ENCODE measurements at places on chromosomes 1 and 21.

DNA sequence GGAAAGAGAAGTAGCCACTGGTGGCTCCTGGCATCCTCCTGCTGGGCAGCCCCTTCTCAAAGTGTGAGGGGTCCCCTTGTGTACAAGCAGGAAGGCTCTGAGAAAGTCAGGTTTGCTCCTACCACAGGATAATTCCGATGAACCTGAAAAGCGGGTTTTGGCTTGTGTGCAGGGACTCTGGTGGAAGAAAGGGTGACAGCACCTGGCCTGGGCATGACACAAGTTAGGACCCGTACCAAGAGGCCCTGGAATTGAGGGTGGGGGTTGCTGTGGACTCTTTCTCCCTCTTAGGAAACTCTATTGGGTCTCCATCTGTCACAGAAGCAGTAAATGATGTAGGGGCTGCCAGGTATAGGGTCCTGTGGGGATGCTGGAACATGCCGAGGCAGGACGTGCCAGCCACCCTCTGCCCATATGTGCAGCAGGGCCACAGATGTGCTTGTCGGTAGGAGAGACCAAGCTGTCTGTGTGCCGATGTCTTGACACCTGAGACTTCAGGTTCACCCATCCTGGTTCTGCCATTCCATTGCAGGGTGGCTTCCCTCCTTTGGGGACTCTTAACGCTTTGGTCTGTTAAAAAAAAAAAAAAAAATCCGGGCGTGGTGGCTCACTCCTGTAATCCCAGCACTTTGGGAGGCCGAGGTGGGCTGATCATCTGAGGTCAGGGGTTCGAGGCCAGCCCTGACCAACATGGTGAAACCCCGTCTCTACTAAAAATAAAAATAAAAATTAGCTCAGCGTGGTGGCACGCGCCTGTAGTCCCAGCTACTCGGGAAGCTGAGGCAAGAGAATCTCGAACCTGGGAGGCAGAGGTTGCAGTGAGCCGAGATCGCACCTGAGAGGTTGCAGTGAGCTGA, 9.8 kb downstream of the C1orf35 start:
- DNase-seq = no peak

- DNase-seq = no peak
These were observed 48.2 kb downstream of the HHAT start for GRCh38 chr1:210376836-210377372.

- DNase-seq = no peak
These were observed 24.7 kb downstream of the VAMP4 start for GRCh38 chr1:171717062-171717718.

GRCh38 chr1:47568763-47569162, 130.9 kb downstream of the FOXD2 start:
- no peak for DNase-seq

GRCh38 chr1:201984446-201984845, 2.0 kb downstream of the RNPEP start:
- DNase-seq = no peak

DNA sequence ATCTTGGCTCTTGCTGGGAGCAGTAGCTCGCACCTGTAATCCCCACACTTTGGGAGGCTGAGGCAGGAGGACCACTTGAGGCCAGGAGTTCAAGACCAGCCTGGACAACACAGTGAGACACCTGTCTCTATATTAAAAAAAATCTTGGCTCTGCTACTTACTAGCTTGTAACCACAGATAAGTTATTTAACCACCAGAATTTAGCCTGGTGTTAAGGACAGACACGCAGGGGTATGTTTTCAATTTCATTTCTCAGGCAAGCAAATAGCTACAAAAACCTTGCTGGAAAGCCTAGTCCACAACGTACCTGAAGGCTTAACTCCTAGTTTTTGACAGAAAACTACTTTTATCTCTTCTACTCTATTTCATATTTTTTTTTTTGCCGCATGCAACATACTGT, 24.8 kb upstream of the GFI1 start:
- DNase-seq = no peak

- no peak for DNase-seq
These were observed 5.2 kb upstream of the NGF start for GRCh38 chr1:115343200-115343737.

GRCh38 chr1:156517748-156518147, 17.2 kb upstream of the MEF2D start:
- DNase-seq = no peak

GRCh38 chr1:40353082-40353481, 20.4 kb upstream of the SMAP2 start:
- DNase-seq = no peak

DNA sequence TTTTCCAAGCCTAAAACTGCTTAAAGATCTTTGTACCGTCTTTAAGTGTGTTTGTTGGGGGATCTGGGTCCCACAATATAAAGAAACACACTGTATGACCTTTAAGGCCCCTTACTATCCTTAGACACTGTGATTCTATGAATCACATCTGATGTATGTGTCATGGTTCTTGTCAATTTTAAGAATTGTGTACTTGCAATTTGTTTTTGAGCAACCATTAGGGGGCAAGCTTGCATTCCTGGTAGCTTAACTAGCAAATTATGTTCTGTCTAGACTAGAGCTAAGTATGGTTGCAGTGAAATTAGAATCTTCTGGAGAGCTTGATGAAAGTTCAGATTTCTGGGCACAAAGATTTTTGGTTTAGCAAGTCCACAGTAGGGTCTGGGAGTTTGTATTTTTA, 219.5 kb downstream of the TPR start:
- no peak for DNase-seq

DNA sequence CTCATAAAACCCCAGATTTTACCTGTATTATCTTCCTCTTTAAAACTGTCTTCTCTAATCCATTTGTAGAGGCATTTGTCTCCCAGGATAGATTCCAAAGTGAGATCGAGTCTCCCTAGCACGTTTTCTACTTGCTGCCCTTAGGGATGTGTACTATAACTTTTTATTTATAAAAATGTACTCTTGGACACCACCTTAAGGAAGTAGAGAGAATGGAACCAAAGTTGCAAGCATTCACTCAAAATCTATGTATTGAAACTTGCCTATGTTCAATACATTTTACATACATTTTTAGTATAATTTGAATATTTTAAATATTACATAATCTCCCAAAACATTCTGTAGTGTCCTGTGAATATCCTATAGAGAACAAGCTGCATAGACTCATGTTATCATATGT, 842 bp upstream of the SPRR2A start:
- DNase-seq = no peak

DNA sequence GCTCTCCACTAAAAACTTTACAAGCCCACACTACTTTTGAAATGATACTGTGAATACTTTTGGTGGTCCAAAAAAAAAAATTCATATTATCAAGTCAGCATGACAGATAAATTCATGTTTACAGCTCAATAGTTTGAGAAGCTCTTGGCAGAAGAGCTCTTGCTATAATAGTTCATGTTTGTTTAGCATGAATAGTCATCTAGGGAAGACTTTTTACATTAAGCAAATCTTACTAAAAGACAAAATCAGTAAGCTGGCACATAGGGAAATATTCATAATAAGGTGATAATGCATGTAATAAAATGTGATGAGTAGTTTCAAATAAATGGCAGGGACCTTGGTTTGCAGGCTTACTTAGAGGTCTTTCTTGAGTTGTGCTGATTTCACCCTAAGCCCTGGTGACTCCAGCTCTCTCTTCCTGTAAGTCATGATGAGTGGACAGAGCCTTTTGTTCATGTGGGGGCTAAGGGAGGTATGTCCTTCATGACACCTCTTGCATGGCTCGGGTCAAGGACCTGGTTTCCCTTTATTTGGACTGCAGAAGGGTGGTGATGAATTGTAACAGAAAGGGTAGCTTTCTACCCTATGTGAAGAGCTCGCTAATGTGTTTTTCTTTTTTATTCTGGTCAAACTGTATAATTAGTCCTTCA, 166.7 kb downstream of the GABPA start:
- DNase-seq = no peak

DNA sequence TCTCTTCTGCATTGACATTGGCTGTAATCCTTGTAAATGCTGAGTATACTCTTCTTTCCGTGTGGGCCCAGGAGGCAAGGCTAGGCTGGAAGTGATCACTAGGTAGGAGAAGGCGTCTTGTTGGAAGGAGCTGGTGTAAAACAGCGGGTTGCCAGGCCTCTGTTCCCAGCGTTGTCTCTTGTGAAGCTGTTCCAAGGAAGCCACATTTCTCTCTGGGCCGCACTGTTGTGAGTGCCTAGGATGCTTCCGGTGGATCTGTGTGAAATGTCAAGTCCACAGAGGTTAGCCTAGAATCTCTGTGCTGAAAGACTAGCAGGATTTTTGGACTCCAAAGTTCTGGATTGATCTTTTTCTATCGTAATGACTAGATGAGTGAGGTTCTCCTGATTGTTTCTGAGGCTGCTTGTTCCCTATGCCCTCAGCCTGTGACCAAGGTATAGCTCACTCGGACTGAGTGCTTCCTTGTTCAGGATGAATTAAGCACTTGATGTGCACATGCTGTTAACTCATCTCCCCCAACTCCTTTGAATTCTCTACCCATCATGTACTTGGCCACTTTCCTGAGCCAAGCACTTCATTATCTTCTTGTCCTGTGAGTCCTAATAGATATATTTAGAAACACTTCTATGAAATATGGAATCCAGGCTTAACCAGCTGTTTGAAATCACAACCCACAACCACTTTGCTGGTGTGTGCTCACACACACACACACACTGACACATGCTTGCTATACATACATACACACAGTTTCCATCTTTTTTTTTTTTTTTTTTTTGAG, 63.3 kb downstream of the PBX1 start:
- DNase-seq = no peak

- no peak for DNase-seq
These were observed 2.3 kb upstream of the ATP2B4 start for GRCh38 chr1:203624341-203624712.

DNA sequence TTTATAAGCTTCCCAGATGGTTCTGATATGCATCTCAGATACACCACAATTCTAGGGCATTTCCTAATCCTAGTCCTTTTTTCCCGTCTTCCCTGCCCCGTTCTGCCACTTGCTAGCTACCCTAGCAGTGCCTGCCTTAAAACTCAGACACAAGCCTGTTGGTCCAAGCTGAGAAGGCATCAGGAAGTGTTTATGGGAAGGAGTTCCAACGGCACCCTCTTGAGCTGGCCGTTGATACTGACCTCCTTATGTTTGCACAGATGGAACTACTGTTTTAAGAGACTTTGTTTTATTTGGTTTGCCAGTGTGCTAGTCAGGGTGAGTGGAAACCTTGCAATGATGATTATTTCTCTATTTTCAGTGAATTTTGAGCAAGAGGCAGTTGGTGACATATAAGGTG, 67.2 kb downstream of the UCK2 start:
- no peak for DNase-seq

GRCh38 chr1:21338573-21339355, 48.5 kb upstream of the ECE1 start:
- no peak for DNase-seq

- no peak for DNase-seq
These were observed 46.9 kb upstream of the TMEM51 start for GRCh38 chr1:15106608-15107007.

- DNase-seq = no peak
These were observed 124.3 kb downstream of the DISC1 start for GRCh38 chr1:231750818-231751362.

Measured in GOT3 (cell line).